Right kidney (tissue), 9 donors: ENCODE measurements at places on chromosomes 1 and 21.

- DNase-seq = no peak
Observed at GRCh38 chr1:109589679-109590078, 29.7 kb downstream of the GNAT2 start.

DNA sequence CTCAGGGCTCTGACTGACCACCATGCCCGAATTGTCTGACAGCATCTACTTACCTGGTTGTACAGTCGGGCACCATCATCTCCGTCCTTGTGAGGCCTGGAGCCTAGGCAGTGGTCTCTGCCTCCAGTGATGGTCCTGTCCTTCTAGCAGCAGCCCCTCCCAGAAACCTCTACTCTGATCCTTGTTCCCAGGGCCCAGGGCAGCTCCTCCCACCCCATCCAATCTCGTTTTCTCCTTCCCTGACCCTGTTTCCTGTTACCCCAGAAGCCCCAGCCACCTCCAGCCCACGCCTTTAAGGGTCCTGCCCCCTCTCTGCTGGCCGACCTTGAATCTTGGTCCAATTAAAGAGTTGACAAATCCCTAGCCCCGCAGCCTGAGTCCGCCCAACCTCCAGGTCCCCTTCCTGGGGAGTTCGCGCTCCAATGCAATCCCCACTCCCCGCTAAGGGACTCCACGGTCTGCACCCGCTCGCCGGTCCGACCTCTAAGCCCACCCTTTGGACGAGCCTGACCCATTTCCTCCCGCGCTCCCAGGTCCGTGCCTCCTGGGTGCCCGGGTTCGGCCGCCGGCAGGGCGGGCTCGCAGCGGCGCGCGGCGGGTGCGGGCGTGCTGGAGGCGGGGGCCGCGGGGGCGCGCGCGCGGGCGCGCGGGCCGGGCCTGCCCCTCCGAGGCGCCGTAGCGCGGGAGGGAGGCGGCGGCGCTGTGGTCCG lies at the start of gene B4GALT2:
B4GALT2 (plus strand) TSS at position 660 of the 710 bp plus-strand sequence. CDS start 1,951 bp downstream, outside the sequence.
- peak; percentile 58 for DNase-seq

DNA sequence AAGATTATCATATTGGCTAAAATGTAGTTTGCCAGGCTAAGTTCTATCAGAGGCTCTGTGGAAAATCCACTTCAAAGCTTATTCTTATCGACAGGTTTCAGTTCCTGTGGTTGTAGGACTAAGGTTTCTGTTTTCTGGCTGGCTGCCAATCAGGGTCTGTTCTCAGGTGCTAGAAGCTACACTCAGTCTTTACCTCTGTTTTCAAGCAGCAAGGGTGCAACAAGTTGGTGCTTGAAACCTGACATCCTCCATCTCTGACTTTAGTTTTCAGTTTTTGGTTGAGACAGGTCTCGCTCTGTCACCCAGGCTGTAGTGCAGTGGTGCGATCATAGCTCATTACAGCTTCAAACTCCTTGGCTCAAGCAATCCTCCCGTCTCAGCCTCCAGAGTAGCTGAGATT lies 15.3 kb upstream of the TMCO2 start:
- no peak for DNase-seq

- DNase-seq = no peak
Observed at GRCh38 chr1:63937461-63938022, 163.7 kb downstream of the ROR1 start.

- no peak for DNase-seq
Observed at GRCh38 chr1:145845144-145845513, 301 bp upstream of the NUDT17 start.

DNA sequence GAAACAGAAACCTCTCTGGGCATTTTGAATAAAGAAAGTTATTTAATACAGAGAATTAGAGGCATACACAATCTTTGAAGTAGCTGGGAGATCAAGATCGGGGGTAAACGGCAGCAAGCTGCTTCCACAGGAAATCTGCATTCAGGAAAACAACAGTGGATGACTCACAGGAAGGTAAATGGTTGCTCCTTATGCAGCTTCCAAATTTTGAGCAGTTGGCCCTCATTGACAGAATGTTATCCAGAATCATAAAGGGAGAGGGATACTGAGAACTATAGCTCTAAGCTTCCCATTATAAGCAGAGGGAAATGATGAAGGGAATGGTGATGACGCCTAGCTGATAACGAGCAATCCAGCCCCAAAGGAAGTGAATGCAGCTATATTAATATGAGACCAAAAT lies 28.6 kb downstream of the ZMYND12 start:
- no peak for DNase-seq

DNA sequence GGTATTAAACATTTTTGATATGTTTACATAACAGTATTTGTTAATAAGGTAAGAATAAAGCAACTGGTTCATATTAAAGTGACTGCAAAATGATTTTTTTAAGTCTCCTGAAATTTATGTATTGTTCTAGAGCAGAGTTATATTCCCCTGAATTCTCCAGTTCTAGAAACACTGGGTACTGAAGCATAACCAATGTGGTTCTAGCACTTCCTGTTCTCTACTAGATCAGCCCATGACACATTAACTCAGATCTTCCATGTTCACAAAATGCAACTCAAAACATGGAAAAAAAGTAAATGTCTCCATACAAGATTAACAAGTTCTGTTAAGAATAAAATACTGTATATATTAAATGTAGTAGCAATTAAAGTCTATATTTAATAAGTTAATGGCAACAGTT lies 3.9 kb downstream of the NEGR1 start:
- DNase-seq = no peak

- DNase-seq = no peak
Observed at GRCh38 chr1:18229625-18230024, 122.0 kb downstream of the IGSF21 start.
